ENCODE measurements at places on chromosomes 3 and 15. TPM values are rescaled to one million over a fixed set of nuclear protein-coding genes. Genes with fewer than 3 reads are reported as not detected.

DNA sequence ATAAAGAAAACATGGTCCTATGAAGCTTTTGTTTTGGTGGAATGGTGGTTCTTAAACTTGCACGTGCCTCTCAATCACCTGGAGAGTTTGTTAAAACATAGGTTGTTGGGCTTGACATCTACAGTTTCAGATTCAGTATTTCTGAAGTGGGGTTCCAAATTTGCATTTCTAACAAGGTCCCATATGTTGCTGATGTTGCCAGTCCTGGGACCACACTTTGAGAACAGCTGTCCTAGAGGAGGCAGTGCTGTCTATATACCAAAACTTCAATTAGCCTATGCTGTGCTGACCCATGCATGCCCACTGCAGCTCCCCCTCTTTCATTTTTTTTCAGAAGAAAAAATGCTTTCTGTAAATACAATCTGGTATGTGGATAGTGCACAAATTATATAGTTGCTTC, 31.3 kb downstream of the ALCAM start:
- DNase-seq, result no peak

DNA sequence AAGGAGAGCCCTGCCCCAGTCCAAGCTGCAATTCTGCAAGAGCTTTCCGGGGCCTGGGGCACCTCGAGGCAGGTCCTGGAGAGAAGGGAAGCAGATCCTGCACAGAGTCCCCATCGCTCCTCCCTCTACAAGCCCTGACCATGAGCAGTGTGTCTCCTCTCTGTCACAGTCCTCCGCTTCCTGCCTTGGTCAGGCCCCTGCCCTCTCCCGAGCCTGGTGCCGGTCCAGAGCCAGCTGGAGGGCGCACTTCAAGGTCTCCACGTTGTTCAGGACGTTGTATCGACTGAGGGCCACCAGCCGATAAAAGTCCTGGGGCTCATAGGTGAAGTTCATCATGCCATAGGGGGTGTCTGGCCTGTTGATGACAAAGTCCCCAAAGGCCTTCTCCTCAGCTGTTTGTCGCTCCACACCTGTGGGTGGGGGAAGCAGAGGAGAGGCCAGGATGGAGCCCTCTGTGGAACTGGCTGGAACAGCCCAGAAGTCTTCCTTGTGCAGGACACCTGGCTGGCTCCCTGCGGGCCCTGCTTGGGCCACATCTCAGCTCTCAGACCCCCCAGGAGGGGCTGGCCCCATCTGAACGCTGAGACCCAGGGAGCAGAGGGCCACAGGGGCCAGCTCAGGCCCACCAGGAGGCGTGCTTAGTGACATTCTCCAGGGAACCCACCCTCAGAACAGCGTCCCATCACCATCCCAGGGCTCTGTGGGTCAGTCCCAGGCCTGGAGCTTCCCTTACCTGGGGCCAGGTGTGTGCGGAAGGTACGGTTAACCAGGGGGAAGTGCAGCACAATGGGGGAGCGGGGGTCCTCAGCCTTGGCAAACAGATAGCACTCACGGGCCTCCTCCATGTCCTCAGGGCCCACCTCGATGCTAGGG, 14.4 kb downstream of the PLA2G4F start:
- no peak for DNase-seq

DNA sequence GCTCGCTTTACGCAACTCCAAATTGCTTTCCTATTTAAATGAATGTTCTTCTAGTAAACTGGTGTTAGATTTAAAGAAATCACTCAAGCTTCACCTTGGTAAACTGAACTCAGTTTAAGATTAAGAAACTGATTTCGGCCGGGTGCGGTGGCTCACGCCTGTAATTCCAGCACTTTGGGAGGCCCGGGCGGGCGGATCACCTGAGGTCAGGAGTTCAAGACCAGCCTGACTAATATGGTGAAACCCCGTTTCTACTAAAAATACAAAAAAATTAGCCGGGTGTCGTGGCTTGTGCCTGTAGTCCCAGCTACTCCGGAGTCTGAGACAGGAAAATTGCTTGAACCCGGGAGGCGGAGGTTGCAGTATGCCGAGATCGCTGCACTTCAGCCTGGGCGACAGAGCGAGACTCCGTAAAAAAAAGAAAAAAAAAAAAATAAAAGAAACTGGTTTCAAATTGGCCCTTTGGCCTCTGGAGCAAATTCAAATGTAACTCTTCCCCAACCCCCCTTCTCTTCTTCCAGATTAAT, 1.7 kb downstream of the SKIL start:
- no peak for DNase-seq

- DNase-seq, result no peak
Measured at GRCh38 chr3:70242297-70242882, 70.0 kb downstream of the MDFIC2 start.

GRCh38 chr15:58852347-58852746, 81.1 kb downstream of the SLTM start:
- no peak for DNase-seq

DNA sequence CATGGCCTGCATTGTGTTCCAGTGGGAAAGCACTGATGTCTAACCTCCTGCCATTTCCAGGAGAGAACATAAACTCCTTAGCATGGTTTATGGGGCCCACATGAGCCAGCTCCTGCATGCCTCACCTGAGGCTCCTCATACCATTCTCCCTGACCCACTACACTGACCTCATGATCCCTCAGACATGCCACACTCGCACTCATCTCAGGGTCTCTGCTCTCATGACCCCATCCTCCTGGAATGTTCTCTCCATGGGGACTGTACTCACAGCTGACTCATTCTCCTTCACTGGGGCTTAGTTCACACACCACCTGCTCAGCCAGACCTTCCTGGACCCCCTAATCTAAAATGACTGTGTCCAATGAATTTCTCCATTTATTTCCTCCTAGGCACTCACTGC, 4.0 kb upstream of the LMCD1 start:
- no peak for DNase-seq

DNA sequence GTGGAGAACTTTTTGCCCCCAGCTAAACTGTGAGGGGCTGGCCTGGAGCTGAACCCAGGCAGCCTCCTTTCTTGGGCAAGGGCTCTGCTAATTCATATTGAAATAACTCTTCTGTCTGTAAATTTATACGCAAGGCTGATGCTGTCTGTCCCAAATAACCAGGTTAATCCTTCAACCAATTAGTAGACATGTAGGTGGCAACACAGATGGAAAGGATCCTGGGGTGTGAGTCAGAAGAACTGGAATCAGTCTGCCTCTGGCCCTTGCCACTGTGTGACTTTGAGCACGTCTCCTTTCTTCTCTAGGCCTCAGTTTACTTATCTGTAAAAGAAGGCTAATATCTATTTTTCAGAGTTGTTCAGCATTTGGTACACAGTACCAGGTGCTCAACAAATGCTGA, 48.3 kb upstream of the IREB2 start:
- DNase-seq, result no peak

Gene GATA2
- not detected for polyA plus RNA-seq

DNA sequence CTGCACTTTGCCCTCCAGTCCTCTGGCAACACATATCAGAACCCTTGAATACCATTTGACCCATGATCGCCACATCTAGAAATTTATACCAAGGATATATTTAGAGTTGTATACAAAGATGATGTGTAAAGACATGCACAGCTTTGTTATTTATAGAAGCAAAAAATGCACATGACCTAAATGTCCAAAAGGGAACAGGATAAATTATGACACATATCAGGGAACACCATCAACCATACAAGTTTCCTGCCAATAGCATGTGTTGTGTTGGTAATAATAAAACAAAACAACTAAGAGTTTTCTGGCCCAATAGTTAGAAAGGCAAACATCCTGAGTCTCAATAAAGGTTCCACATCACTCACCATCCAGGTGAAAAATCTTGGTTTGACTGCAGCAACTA, 51.5 kb downstream of the AAGAB start:
- no peak for DNase-seq

Gene TEX55
- not detected for polyA plus RNA-seq

Gene FBXW12
- not detected for polyA plus RNA-seq

Gene EHHADH
- 1.6 TPM for polyA plus RNA-seq

DNA sequence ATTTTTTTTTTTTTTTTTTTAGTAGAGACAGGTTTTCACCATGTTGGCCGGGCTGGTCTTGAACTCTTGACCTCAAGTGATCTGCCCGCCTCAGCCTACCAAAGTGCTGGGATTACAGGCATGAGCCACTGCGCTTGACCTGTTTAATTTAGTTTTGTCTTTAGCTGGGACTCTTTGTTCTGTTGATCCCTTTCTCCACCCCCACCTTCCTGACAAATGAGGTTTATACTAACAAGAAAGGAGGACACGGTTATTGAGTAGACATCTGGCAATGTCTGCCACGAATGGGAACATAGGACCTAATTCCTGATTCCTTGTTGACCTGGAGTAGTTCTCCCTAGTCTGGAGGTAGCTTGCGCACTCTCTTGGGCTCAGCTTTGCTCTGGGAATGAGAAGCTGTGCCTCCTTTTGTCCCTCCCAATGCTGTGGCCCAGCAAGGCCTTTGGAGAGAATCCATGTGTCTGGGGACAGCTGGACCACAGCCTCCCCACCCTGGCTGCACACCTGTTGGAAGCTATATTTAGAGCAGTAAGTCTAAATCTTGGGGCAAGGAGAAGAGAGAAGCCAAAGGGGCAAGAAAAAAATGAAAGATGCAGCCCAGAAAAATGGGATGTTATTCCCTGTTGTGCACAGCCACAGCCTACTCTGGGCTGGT, 53.2 kb upstream of the ADPGK start:
- DNase-seq, result no peak

Measured in naive thymus-derived CD4-positive, alpha-beta T cell (primary cell).